ENCODE measurements at places on chromosomes 5 and 9. TPM values are rescaled to one million over a fixed set of nuclear protein-coding genes. Genes with fewer than 3 reads are reported as not detected.

GABRB2 gene
- 2.0 TPM for total RNA-seq

NMRK1 gene
- total RNA-seq: 17.0 TPM

CREB3 gene
- total RNA-seq: 40.2 TPM

C7 gene
- total RNA-seq: 18.4 TPM

PFN3 gene
- total RNA-seq: not detected

B4GALT7 gene
- total RNA-seq: 21.9 TPM

DNA sequence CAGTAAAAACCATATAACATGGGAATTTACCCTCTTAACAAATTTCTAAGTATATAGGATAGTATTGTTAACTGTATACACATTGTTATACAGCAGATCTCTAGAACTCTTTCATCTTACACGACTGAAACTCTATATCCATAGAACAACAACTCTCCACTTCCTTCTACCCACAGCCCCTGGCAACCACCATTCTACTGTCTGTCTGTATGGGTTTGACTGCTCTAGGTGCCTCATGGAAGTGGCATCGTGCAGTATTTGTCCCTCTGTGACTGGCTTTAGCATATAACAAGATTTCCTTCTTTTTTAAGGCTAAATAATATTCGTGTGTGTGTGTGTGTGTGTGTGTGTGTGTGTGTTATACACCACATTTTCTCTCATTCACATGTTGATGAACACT, 100.7 kb downstream of the ZNF462 start:
- no peak for DNase-seq

DNA sequence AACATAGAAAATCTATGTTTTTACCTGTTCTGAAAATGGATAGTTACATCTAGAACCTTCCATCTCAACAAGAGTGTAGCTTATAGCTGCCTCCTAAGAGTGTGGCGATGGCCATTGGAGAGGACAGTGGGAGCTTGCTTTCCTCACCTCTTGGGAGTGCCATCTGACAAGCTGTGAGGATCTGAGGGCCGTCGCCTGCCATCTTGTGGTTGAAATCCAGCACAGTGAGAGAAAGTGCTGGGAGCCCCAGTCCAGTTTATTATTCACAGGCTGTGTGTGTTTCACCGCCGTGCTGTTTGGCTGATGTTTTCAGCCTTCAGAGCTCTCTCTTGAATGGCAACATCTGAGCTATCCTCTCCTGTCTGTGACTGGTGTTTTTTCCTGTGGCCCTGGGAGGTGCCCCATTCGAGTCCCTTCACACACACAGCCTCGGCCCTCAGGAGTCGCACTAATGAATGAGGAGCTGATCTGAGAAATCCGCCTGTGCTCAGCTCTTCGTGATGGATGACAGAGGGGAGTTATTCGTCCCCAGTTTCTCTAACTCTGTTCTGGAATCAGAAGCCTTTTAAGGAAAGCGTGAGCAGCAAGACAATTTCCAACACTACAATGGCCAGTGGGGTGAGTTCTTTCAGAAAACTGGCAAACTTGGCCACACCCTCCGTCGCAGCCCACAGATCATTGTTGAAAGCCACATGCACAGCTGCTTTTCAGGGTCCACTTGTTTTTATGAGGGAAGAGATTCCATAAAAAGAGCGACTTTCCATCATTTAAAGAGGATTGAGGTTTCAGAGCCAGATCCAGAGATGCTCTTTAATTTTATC, 170.3 kb downstream of the PDZD2 start:
- peak; percentile 44 for DNase-seq

GRCh38 chr9:17082343-17083064, 52.3 kb upstream of the CNTLN start:
- peak; percentile 5 for DNase-seq

DNA sequence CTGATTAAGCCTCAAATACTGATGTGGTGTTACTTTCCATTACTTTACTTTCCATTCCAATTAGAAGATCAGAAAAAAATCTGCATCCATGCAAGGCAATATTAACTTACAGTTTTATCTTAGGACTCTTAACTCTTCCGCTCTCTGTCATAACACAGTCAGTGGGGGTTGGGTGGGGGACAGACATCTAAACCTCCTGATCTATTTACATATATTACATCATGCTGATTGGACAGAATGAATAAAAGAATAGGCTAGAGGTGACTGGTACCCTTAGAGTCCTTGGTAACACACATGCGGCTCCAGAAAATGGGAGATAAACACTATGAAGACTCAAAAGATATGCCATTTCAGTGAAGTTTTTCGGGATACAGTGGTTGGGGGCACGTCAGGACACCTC, 27.6 kb downstream of the RAPGEF6 start:
- DNase-seq: no peak

DNA sequence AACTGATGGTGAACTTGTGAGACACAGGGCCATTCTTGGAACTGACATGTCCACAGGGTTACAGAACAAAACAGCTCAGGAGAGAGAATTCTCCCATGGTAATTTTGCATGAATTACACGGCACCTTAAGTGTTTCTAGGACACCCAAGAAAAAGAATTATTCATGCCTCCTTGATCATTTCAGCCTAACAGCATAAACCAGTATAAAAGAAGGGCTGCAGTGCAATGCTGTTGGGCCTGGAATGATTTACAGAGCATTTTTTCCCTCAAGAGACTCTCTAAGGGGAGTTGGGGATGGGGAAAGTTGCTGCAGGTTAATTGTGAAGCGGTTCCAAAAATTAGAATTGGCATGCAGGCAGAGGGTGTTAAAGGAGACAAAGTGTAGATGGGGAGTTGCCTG, 136.4 kb upstream of the FBXL7 start:
- no peak for DNase-seq

- DNase-seq: peak; percentile 83
These were observed at the start of gene CCL28 for GRCh38 chr5:43412156-43412555. TSS of gene CCL28 (minus strand) at chr5:43412391. CDS start at chr5:43412316, 75 bp downstream.

DNA sequence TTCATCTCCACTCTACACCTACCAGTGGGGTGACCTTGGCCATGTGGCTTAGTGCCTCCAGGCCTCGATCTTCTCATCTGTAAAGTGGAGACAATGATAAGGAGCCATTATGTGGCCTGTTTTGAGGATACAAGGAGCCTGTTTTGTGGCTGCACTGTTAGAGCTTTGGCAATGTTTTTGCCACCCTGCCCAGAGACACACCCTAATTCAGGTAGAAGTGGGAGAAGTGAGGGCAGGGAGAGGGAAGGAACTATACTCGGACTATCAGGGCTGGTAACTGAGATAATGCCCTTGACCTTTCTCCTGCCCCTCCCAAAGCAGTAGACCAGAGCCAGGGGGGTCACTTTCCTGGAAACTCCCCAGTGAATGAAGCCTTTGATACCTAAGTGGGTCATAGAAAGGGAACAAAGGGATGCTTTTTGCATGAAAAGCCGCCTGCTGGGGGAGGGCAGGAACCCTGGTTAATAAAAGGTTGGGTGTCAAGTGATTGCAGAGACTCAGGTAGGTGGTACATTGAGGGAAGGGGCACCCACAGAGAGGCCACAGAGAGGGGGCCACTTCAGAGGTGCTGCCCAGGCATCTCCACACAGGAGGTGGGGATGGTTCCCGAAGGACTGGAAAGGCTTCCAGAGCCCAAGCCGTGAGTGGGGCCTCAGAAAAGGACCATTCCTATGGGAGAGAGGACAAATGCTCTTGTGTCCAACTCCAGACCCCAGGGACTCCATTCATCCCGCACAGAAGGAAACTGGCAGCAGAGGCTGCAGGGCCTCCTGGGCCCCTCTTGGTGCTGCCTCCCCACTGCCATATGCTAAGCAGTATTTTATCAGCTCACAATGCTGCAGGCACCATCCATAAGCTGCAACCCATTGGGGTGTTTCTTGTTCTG, 42.3 kb upstream of the VDAC1 start:
- no peak for DNase-seq

GRCh38 chr9:77725046-77725694, 77.0 kb upstream of the GNA14 start:
- DNase-seq: no peak

GRCh38 chr9:7011395-7012067, 253.8 kb downstream of the KDM4C start:
- DNase-seq: no peak

DNA sequence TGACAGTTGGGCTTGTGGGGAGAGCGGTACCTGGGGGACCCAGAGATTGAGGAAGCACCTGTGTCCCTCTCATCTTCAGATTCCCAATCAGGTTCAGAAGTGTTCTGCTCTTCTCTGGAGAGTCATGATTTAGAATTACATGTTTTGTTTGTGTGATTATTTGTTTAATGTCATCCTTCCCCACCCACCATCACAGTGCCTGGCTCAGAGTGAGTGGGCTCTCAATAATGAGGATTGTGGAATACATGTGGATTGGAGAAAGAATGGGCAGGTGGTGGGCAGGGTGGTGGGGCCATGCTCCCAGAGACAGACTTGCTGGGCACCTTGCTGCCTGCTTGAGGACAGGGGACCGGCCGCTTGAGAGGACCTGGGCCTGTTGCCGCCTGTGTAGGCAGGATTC, 88.0 kb downstream of the PPARGC1B start:
- DNase-seq: no peak
